ENCODE measurements at places on chromosomes 7 and 10.

DNA sequence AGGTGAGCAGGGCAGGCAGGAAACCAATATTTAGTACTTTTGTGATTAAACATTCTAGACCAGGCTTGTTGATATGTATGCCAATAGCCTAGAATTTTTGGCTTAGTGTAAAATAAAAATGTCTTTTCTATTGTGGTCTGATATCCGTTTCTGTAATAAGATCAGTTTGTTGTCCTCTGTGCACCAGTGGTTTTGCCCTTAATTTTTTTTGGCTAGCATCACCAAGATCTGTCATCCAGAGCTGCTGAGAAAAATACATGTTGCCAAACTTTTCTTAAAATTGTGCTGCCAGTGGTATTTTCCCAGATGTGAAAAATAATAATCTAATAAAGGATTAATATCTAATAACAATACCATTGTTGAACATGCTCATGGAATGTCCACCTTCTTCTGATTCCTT is 115.6 kb downstream of the TWIST1 start:
- DNase-seq: no peak

- no peak for DNase-seq
Measured at GRCh38 chr10:29921071-29921446, 138.3 kb downstream of the JCAD start.

- no peak for DNase-seq
Measured at GRCh38 chr10:84208023-84208422, 13.7 kb downstream of the CDHR1 start.

GRCh38 chr10:114167985-114168384 is 6.0 kb downstream of the CCDC186 start:
- DNase-seq: no peak

GRCh38 chr10:109591601-109592000 is 331.7 kb downstream of the XPNPEP1 start:
- no peak for DNase-seq

DNA sequence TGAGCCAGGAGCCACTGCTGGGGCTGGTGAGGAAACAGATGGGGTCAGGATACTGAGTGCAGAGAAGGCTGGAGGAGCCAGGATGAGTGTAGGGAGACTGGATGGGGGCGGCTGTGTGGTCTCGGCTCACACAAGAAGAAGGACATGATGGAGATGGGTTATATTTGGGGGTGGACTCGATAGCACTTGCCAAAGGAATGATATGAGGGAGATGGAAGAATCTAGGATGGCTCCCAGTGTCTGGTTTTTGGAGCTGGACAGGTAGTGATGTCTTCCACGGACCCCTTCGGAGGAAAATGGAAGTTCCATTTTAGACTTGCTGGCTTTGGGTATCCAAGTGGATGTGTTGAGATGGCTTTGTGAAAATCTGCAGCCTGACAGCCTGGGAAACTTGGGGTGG is 83.9 kb downstream of the CDH23 start:
- no peak for DNase-seq

- DNase-seq: no peak
Measured at GRCh38 chr10:96244354-96244753, 27.0 kb downstream of the BLNK start.

DNA sequence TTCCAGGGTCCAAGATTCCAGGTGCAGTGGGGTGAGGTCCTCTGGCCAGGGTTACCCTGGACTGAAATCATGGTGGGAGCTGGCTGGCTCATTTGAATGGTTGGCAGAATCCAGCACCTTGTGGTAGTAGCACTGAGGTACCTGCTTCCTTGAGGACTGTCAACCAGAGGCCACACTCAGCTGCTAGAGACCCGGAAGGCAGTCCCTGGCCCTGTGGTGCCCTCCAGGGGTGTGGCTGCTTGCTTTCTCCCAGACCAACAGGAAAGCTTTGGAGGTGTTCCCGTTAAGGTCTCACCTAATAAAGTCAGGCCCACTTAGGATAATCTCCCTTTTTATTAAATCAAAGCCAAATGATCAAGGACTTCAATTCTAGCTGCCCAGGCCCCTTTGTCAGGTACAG is 107.7 kb upstream of the GDF10 start:
- no peak for DNase-seq

- DNase-seq: no peak
Measured at GRCh38 chr10:60989400-60989876, 45.5 kb upstream of the RHOBTB1 start.

DNA sequence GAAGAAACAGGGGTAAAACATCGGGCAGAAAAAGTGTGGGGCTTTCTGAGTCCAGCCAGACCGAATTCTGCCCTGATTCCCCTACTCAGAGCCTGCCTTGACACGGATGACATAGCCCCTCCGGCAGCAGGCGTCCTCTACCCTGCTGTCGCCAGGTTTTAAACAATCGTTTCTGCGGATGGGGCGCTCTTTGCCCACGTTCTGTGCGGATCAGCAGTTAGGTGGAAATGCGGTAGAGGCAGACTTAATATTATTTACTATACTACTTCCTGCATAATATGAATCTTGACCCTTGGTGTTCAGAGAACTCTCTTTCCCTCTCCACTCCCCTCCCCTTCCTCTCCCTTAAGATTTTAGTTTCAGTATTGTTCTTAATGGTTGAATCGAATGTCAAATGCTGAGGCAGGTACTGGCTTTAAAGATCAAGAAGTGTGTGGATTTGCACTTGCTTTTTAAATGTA is 2.4 kb downstream of the GATA3 start:
- DNase-seq: no peak

- DNase-seq: no peak
Measured at GRCh38 chr10:60977161-60978122, 33.5 kb upstream of the RHOBTB1 start.

DNA sequence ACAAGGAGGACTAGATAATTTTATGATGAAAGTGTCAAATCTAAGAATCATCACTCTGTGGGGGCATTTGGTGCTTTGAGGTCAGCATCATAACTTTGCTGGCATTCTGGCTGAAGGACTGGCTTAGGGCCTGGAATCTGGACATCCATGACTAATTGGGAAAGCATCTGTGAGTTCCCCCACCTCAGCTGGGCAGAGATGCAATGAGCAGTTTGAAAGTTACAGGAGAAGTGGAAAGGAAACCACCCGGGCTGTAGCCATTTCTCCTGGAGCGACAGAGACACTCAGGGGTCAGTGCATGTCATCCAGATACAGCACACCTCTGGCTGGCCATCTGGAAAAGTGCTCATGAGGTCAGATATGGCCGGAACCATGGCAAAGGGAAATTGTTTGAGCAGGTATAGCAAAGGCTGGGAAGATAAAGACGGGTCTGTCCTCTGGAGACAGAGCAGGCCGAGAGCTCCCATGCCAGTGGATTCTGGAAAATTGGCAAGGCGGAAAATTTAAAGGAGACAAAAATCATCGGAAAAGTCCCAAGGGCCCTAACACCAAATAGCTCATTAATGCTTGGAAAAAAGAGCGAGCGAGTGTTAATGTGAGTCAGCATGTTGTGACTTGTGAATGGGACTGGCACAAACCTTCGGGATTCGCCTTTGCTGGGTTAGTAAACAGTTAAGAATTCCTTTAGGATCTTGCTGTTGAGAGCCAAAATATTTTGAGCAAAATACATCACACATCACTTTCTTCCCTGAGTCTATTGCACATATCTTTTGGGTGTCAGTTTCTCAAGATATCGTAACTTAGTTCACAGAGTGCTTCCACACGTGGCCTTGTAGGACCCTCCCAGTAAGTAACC is 188.4 kb upstream of the AGK start:
- no peak for DNase-seq

DNA sequence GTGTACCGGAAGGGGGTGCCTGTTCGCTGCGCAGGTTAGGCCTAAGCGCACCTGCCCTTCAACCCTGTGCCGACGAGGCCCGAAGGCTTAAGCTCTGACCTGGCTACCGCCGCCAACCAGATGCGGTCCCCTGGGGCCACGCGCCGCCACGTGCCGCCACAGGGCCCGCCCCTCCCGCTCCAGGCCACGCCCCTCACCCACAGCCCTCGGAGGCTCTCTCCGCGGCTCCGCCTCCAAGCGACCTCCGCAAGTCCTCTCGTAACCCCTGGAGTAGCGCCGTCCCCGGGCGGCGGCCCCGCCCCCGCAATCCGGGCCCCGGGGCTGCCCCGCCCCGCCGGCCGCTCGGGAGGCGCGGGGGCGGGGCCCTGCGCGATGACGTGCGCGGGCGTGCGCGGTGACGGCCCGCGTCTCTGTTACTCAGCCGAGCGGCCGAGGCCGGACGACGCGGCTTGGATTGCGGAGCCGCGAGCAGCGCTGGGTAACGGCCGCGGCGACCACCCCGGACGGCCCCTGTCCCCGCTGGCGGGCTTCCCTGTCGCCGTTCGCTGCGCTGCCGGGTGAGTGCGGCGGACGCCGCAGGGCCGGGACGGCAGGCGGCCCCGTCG is at the start of gene MAPK8:
MAPK8 (plus strand) TSS at position 413 of the 605 bp plus-strand sequence. CDS start 94,984 bp downstream, outside the sequence.
- DNase-seq: peak; percentile 82

GRCh38 chr10:78348411-78349164 is 314.9 kb downstream of the RPS24 start:
- no peak for DNase-seq

- no peak for DNase-seq
Measured at GRCh38 chr7:95503271-95504131, 17.8 kb downstream of the ASB4 start.

GRCh38 chr10:97514344-97514743 is 15.6 kb downstream of the UBTD1 start:
- no peak for DNase-seq

DNA sequence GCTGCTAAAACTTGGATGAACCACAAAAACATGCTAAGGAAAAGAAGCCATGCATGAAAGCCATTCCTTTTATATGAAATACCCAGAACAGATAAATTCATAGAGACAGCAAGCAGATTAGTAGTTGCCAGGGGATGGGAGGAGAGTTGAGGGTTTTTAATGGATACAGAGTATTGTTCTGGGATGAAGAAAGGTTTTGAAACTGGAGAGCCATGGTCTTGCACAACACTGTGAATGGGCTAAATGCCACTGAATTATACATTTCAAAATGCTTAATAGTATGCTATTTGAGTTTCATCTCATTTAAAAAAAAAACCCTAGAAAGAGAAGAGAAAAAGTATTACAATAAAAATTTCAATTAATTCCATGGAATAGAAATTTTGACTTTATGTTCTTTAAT is 154.3 kb downstream of the GNAT3 start:
- no peak for DNase-seq

GRCh38 chr10:121469797-121470606 is 128.2 kb downstream of the FGFR2 start:
- DNase-seq: no peak

DNA sequence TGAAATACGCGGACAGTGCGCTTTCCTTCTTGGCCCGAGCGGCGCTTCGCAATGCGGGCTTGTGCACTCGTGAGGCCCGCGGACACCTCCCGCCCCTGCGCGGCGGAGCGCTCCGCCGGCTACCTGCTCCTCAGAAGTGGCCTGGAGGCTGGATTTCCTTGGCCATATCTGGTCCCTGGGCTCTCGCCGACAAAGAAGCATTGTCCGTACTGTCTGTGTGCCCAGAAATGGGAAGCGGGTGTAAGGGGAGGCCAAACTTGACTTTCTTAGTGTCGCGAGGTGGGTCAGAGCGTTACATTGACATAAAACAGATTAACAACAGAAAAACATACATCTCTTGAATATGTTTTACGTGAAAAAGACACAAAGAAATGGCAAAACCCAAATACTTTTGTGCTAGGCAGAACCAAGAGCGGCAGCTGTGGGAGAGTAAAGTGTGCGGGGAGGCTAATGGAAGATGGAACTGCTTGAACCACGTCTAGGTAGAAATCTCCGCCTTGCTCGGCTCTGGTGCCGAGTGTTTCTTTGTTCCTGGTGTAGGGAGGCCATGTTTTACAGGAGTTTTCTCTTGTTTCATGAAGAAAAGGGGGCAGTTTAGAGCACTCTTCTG is 1.4 kb downstream of the LANCL2 start:
- no peak for DNase-seq

GRCh38 chr7:16511314-16511713 is 15.3 kb upstream of the LRRC72 start:
- DNase-seq: no peak

Measured in HuH-7 (cell line).